ENCODE measurements at places on chromosomes 7 and 10.

DNA sequence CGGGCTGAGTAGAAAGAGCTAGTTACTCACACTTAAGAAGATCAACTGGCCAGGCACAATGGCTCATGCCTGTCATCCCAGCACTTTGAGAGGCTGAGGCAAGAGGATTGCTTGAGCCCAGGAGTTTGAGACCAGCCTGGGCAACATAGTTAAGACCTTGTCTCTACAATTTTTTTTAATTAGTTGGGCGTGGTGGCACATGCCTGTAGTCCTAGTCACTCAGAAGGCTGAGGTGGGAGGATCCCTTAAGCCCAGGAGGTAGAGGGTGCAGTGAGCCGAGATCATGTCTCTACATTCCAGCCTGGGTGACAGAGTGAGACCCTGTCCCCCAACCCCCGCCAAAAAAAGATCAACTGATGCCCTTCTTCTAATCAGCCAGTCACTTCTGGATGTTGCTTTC is 74.6 kb upstream of the ATP6V0A4 start:
- DNase-seq, result no peak

GRCh38 chr10:124742413-124743190 is 1.6 kb downstream of the FAM53B start:
- DNase-seq, result no peak

GRCh38 chr7:106927536-106927935 is 62.5 kb downstream of the PIK3CG start:
- DNase-seq, result no peak

DNA sequence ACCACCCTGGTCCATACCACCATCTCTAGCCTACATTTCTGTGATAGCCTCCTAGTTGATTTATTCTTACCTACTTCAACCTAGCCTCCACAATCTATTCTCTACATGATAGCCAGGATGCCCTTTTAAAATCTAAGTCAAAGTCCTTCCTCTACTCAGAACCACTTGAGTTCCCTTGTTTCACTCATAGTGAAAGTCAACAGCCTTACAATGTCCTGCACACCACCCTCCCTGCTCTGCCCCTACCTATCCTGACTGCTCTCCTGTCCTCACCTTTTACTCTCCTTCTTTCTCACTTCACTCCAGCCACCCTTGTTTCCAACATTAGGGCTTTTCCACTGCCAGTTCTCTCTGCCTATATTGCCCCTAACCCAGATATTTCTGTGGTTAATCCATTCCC is 146.7 kb downstream of the GRM3 start:
- DNase-seq, result no peak

GRCh38 chr7:51295440-51296245 is 21.0 kb downstream of the COBL start:
- DNase-seq, result no peak
